ENCODE measurements at places on chromosomes 4 and X. TPM values are rescaled to one million over a fixed set of nuclear protein-coding genes. Genes with fewer than 3 reads are reported as not detected.

- H3K27me3 ChIP-seq, result peaks cover 59% of the 10 kb centered on the region
- H3K36me3 ChIP-seq, result no peaks in the 10 kb centered on the region
- no peak overlapping the region for H3K4me3 ChIP-seq
- no peak overlapping the region for H3K27ac ChIP-seq
- no peak for DNase-seq
Measured at GRCh38 chrX:112223391-112223790, 140.8 kb upstream of the TRPC5 start.

FAT1 gene
- 132 TPM for total RNA-seq

DNA sequence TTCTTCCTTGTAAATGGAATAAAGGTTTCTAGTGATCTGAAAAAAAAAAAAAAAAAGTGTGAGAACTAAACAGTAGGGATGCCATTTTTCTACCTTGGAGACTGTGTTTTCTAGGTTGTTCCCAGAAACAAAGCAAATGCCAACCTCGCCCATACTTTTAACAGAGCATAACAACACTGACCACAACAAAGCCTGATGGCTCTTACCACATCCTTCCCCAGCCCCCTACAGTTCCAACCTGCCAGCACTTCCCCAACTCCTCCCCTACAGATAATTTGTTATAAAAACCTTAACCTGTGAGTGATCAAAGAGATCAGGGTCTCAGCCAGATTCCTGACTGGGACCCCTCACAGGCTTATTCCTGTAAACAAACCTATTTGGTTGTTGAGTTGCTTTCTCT is 940.0 kb downstream of the SH3BGRL start:
- H3K36me3 ChIP-seq, result no peaks in the 10 kb centered on the region
- no peak for DNase-seq
- no peaks in the 10 kb centered on the region for H3K4me1 ChIP-seq
- H3K27me3 ChIP-seq, result no peaks in the 10 kb centered on the region
- H3K4me3 ChIP-seq, result no peak overlapping the region
- H3K27ac ChIP-seq, result no peak overlapping the region

GRCh38 chr4:72312032-72312650 is 256.9 kb downstream of the ADAMTS3 start:
- peak overlapping the region; percentile 56 for H3K4me3 ChIP-seq
- no peaks in the 10 kb centered on the region for H3K27me3 ChIP-seq
- H3K36me3 ChIP-seq, result no peaks in the 10 kb centered on the region
- H3K4me1 ChIP-seq, result peaks cover 26% of the 10 kb centered on the region

OPRPN gene
- total RNA-seq, result not detected

GPM6B gene
- total RNA-seq, result 6.9 TPM

DNA sequence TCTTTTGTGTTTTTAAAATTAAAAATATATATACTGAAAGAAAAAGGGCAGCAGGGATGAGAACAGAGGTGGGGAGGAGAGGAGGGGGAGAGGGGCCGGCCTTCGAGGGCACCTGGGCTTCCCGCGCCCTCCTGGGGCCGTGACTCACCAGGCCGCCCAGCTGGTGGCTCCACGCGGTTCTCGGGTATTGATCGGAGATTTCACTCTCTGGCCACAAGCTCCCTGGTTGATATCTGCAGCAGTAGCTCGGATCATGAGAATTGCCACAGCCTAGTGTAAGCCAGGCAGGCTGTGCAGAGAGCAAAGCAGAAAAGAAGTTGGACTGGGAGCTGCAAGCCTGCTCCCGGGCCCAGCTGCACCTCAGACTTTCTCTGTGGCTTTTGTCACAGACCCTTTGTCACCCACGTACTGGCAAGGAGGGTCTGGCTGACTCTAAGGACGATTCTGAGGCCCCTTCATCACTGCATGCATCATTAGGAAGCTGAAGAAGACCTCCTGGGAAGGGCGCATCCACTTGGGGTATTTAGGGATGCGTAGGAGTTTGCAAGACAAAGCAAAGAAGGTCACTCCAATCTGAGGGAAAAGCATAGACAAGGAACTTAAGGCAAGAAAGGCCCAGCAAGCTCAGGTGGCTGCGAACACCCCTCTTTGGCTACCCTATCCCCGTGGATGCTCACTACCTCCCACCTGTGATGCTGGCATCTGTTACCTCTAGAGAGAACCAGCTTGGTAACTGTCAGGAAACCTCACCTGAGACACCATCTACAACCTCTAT is 71.7 kb downstream of the CPZ start:
- peaks cover 38% of the 10 kb centered on the region for H3K27me3 ChIP-seq
- no peaks in the 10 kb centered on the region for H3K4me1 ChIP-seq
- H3K27ac ChIP-seq, result no peak overlapping the region
- H3K4me3 ChIP-seq, result no peak overlapping the region
- DNase-seq, result no peak

- H3K4me3 ChIP-seq, result no peak overlapping the region
- H3K4me1 ChIP-seq, result no peaks in the 10 kb centered on the region
- peak; percentile 25 for DNase-seq
- no peak overlapping the region for H3K27ac ChIP-seq
Measured at GRCh38 chrX:140065961-140066662, 100.8 kb upstream of the CXorf66 start.

DNA sequence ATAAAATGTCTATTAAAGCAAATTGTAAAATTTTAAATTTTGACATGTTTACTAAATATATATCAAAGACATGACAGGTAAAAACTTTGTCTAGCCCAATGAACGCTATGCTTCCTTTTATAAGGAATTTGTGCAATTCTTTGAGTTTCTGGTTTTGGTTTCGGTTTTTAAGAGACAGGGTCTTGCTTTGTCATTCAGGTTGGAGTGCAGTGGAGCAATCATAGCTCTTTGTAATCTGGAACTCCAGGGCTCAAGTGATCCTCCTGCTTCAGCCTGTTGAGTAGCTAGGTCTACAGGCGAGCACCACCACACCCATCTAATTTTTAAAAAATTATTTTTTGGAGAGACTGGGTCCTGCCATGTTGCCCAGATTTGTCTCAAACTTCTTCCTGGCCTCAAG is 60.7 kb downstream of the BLTP1 start:
- no peak for DNase-seq
- no peak overlapping the region for H3K4me3 ChIP-seq
- peaks cover 25% of the 10 kb centered on the region for H3K36me3 ChIP-seq
- no peaks in the 10 kb centered on the region for H3K27me3 ChIP-seq
- H3K4me1 ChIP-seq, result no peaks in the 10 kb centered on the region

DNA sequence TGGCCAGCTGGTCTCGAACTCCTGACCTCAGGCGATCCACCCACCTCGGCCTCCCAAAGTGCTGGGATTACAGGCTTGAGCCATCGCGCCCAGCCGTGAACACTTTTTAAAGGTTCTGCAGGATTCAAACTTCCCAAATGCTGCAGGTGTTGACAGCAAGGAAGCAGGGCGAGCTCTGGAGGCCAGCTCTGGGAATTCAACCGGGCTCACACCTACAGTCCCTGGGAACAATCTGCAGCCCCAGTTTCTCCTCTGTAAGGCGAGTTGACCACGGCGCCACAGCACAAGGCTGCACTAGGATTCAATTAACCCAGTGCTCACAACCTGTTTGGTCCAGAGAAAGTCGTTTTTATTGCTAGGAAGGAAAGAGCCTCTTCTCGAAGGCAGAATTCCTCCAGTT is 1.6 kb downstream of the MTNR1A start:
- no peaks in the 10 kb centered on the region for H3K36me3 ChIP-seq
- H3K27ac ChIP-seq, result no peak overlapping the region
- peaks cover 12% of the 10 kb centered on the region for H3K27me3 ChIP-seq

DNA sequence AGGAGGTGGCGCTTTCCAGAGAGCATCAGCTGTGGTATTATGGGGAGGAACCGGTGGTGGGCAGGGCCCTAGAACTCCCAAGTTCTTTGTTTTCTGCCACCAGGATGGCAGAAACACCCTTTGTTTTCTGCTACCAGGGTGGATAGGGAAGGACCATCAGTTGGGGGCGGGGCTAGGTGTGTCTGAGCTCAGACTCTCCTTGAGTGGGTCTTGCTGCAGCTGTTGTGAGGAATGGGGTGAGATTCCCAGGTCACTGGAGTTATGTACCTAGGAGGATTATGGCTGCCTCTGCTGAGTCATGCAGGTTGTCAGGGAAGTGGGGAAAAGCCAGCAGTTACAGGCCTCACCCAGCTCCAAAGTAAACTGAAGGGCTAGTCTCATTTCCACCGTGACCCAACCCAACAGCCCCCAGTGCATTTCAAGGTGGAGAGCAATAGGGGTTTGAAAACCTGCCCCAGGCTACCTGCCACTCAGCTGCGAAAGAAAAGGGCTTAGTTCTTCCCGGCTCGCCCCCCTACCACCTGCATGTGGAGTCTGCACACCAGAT is 167.8 kb upstream of the FAM241A start:
- peaks cover 27% of the 10 kb centered on the region for H3K27me3 ChIP-seq
- H3K4me1 ChIP-seq, result no peaks in the 10 kb centered on the region
- H3K4me3 ChIP-seq, result no peak overlapping the region
- H3K27ac ChIP-seq, result no peak overlapping the region
- H3K36me3 ChIP-seq, result no peaks in the 10 kb centered on the region

- no peak for DNase-seq
- H3K4me1 ChIP-seq, result peaks cover 9% of the 10 kb centered on the region
- H3K27ac ChIP-seq, result no peak overlapping the region
- no peaks in the 10 kb centered on the region for H3K27me3 ChIP-seq
- H3K4me3 ChIP-seq, result no peak overlapping the region
Measured at GRCh38 chr4:175066923-175067627, 148.9 kb downstream of the ADAM29 start.

LDOC1 gene
- total RNA-seq, result 26.9 TPM

ANKRD50 gene
- total RNA-seq, result 47.6 TPM

DNA sequence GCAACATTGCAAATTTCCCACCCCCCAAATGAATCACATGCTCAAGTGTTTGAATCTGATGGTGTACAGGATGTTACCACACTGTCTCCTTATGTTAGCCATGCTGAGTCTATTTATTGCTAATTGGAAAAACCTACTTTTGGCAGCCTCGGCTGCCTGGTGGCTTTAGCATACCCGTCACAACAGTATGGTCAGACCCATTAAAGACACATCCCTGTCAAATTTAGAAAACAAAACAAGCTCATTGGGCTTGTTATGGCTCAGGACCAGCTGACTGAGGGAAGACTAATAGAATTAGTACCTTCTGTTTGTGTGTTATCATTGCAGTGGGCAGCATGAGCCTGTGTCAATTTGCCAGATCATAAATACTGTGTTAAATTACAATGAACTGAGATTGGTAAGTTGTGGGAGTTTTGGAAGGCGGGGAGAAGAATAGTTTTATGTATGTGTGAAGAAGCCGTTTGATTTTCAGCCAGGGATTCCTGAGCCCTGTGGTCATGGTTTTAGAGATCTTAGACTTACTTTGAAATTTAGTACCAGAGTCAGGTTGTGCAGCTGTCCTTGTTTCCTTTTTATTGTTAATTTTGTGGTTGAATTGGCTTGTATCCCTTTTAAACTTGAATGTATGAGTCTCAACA is 66.8 kb downstream of the POLA1 start:
- no peaks in the 10 kb centered on the region for H3K4me1 ChIP-seq
- no peak overlapping the region for H3K4me3 ChIP-seq
- H3K27me3 ChIP-seq, result peaks cover 58% of the 10 kb centered on the region
- DNase-seq, result no peak
- H3K36me3 ChIP-seq, result peaks cover 12% of the 10 kb centered on the region

DNA sequence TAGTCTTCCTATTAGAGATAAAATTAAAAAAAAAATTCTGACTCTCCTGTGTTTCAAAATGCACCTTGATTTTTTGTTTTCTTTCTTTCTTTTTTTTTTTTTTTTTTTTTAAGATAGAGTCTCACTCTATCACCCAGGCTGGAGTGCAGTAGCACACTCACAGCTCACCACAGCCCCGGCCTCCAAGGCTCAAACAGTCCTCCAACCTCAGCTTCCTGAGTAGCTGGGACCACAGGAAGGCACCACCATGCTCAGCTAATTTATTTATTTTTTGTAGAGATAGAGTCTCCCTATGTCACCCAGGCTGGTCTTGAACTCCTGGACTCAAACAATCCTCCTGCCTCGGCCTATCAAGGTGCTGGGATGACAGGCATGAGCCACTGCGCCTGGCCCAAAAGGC is 41.1 kb upstream of the TMEM184C start:
- no peaks in the 10 kb centered on the region for H3K36me3 ChIP-seq
- peaks cover 23% of the 10 kb centered on the region for H3K4me1 ChIP-seq
- H3K4me3 ChIP-seq, result no peak overlapping the region
- H3K27ac ChIP-seq, result no peak overlapping the region
- no peaks in the 10 kb centered on the region for H3K27me3 ChIP-seq
- no peak for DNase-seq

FGFBP2 gene
- total RNA-seq, result not detected

DNA sequence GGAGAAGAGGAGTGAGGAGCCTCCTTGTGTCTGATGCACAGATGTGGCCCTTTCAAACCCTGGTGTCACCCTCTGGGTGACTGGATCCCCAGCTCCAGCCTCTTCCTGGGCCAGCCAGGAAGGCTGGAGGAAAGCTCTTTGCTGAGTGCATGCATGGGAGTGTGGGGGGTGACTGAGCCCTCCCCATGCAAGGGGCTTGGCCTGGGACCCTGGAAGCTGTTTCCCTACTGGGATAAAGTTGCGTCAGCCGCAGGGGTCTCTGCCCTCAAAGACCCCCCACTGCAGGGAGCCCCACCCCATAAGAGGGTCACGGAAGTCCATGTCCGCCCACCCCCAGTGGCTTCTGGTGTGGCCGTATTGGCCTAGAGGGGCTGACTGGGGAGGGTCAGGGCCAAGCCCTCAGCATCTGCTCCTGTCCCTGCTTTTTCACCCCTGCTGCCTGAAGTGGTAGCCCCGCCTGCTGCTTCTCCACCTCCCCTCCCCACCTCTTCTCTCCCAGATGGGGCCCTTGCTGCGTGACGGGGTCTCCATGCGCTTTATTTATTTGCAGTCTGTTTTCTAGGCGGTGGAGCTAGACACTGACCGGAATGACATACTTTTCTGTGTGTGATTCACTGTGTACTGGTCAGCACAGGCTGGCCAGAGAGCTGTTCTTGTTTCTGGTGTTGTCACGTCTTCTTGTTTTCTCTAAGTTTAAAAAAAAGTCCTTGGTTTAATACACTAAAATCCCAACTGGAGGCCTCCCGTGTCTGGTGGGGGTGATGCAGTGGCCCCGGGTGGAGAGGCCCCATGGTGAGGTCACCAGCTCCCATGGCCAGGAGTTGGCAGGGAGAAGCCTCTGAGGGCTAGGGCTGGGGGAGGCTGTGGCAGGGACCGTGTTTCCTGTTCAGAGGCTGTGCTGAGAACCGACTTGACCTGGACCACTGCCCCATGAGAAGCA is 3.6 kb downstream of the SMIM10L2A start:
- H3K4me3 ChIP-seq, result no peak overlapping the region
- DNase-seq, result no peak
- H3K27ac ChIP-seq, result no peak overlapping the region
- H3K4me1 ChIP-seq, result peaks cover 7% of the 10 kb centered on the region

DNA sequence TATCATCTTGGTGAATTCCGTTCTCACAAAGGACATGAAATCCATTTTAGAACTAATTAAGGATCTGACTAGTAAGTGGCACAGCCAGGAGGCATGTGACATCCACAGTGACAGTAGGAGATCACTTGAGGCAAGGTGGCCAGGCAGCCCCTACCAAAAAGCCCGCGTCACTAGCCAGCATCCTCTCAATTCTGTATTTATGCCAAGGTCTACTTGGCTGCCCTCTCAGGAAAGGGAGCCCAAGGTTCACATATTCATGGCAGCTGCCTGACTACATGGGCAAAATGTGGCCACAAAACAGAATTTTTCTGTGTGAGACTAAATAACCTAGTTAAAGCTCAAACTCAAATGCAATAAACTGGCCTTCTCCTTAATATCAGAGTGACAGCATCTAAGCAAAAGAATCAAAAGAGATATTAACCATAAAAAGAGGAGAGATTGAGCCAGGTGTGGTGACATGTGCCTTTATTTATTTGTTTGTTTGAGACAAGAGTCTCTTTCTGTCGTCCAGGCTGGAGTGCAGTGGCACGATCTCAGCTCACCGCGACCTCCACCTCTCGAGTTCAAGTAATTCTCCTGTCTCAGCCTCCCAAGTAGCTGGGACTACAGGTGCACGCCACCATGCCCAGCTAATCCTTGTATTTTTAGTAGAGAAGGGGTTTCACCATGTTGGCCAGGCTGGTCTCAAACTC is 51.5 kb downstream of the SLC9A7 start:
- no peak overlapping the region for H3K27ac ChIP-seq
- H3K4me3 ChIP-seq, result no peak overlapping the region
- no peaks in the 10 kb centered on the region for H3K36me3 ChIP-seq

Data from MCF 10A (cell line).